Hippocampal formation (tissue), 2 donors: ENCODE measurements at places on chromosomes 5 and 9.

GRCh38 chr5:77390795-77391194, 101.3 kb downstream of the WDR41 start:
- no peak for DNase-seq

GRCh38 chr5:135227064-135228022, 171.7 kb downstream of the MACROH2A1 start:
- DNase-seq = no peak

- no peak for DNase-seq
Observed at GRCh38 chr9:35862328-35862727, 7.9 kb downstream of the OR13J1 start.

GRCh38 chr5:123960526-123960925, 448.5 kb downstream of the CSNK1G3 start:
- DNase-seq = no peak

GRCh38 chr5:157331807-157332206, 65.9 kb downstream of the CYFIP2 start:
- no peak for DNase-seq

DNA sequence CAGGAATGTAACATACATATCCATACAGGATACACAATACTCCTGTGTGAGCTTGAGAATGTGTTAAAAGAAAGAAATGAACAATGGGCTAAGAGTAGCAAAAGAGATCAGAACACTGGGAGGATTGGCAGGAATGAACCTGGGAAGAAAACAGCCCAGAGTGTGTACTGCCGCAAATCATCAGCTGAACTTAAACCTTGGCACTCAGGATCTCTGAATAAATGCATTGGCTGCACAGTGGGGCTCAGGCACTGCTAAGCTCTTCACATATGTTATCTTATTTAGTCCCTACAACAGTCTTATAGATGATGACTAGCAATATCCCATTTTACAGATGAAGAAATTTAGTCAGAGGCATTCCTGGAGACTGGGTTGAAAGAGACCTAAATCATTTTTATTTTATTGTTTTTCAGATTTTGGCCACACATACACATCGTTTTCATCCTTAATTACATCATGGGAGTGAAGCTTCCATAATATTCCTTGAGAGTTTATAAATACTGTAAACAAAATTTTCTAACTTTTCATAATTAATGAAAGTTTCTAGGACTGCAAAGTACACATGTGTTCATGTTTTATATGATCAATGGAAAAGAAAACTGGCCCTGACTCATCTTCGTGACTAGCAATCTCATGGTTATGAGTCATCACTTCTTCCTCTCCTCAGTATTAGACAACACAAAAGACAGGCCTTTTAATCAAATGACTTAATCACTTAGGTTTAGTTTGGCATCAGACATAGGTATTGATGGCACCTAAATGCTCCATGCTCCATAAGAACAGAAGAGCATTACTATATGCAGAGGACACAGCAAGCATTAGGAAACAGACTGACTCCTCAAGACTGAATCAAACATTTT, 59.2 kb downstream of the CDH18 start:
- DNase-seq = peak; percentile 9

DNA sequence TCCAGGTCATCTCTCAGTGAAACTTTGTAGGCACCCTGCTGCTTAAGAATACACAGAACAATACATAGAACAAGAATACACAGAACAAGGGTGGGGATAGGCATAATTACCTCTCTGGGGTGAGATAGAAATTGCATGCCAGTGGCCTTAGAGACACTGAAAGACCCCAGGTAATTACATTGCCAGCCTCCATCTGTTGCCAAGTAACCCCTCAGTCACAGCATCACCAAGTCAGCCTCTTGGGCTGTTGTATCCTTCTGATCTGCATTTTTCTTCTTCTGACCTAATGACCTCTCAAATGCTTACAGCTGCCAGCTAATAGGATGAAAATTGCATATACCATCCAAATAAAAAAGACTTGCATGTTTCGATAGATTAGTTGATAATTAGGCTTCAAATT, 167.7 kb downstream of the GRIA1 start:
- no peak for DNase-seq
